ENCODE measurements at places on chromosomes 16 and 17. TPM values are rescaled to one million over a fixed set of nuclear protein-coding genes. Genes with fewer than 3 reads are reported as not detected.

TMIGD1 gene
- total RNA-seq, result not detected

DNA sequence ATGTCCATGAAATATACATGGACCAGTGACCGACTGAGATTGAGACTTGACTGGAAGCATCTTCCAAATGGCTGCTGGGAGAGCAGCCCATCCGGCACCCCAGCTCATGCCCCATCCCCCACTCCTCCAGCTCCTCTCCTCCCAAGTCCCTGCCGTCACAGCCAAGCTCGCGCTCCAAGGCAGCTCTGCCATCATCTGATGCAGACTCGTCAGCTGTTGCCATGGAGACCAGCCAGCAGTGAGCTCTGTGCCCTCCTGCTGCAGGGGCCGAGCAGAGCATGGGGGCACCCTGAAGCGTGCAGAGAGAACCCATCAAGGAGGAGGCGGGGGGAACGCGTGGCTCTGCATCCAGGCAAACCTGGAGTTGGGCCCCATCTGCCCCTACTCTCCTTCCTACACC is 74.5 kb upstream of the TNRC6C start:
- no peak for DNase-seq

SPIRE2 gene
- not detected for total RNA-seq

GRAPL gene
- total RNA-seq, result 3.0 TPM

- no peak for DNase-seq
These were observed 1.5 kb downstream of the VPS35 start for GRCh38 chr16:46687486-46687885.

Data from thoracic aorta (tissue), 2 donors.